SHP77 treated with DMSO at 0.1 percent for 48 hours (cell line): ENCODE measurements at places on chromosomes 3 and 15.

DNA sequence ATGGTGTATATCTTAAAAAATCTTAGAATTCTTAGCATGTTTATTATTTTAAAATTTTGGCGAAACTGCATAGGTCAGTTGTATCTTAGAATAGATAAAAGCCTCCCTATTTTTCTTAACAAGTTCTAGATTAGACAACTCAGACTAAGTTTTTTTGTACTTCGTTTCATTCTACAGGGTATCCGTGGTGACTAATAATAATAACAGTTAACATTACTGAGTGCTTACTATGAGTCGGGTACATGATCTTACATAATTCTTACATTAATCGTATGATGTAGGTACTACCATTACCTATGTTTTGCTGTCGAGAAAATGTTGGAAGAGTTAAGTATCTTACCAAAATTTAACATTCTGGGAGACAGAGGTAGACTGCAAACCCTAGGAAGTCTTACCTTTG, 60.7 kb downstream of the UBE2E2 start:
- DNase-seq: no peak

DNA sequence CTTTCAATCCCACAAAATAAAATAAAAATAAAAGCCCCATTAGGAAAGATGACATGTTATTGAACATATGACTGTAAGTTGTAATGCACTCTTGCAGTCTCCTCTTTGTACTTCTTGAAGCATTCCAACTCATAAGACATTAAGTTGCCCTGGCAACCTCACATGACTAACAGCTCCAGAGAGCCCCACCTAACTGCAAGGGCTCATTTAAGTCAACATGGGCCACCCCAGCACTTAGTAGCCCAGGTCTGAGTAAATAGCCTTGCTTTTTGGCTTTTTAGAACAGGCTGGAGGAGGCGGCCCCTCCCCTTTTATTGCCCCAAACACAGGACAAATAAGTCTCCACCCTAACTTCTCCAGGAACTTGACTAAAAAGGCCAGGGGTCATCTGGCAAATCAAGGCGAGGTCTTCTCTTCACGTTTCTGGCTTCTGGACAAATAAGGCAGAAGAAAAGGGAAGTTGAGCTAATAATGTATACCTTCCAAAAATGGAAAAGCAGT, 135.1 kb downstream of the TMCO5A start:
- no peak for DNase-seq

GRCh38 chr15:25954398-25954797, 91.3 kb upstream of the ATP10A start:
- no peak for DNase-seq

GRCh38 chr15:99449514-99449913, 116.3 kb upstream of the MEF2A start:
- DNase-seq: no peak

GRCh38 chr3:171417813-171418212, 42.4 kb downstream of the TNIK start:
- DNase-seq: no peak

DNA sequence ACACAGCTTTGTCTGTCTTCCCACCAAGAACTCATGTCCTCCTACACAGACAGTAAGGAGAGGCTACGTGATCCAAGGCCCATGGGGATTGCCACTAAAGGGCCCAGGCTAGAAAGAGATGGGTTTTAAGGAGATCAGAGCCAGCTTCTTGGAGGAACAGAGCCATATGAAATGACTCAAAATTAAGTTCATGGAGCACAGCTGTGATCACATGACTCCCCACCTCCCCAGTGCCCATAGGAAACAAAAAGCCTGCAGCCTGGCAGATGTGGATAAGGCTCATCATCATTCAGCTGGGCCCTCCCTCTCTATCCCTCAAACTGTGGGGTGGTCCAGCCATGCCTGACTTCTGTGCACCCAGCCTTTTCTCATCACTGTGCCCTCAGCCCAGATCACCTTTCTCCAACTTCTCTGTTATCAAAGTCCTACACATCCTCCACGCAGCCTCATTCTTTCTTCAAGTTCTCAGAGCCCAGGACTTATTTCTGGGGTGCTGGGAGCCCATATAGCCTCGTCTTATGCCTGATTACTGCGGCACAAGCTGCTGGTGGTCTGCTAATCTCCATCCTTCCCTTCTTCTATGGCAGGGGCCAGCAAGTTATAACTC, 137.6 kb downstream of the SMAD6 start:
- DNase-seq: no peak

DNA sequence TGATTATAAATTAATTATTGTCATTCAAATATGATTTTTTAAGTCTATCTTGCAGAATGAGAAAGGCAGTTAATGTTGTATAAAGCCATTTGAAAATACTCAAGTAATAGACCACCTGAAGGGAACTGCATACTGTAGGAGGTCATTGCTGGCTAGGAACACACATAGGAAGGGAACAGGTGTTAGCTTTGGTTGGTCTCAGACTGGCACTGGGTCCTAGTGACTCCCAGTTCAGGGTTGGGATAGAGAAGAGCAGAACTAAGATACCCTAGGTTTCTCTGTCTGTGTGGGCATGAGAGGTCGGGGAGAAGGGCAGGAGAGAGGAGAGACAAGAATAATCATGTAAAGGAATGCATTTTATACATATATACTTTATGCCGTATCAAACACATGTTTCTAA, 559.0 kb upstream of the GOLIM4 start:
- no peak for DNase-seq

- DNase-seq: no peak
Measured at GRCh38 chr15:36959746-36960145, 140.6 kb downstream of the MEIS2 start.

- no peak for DNase-seq
Measured at GRCh38 chr3:108404368-108404767, 106.0 kb downstream of the MYH15 start.

DNA sequence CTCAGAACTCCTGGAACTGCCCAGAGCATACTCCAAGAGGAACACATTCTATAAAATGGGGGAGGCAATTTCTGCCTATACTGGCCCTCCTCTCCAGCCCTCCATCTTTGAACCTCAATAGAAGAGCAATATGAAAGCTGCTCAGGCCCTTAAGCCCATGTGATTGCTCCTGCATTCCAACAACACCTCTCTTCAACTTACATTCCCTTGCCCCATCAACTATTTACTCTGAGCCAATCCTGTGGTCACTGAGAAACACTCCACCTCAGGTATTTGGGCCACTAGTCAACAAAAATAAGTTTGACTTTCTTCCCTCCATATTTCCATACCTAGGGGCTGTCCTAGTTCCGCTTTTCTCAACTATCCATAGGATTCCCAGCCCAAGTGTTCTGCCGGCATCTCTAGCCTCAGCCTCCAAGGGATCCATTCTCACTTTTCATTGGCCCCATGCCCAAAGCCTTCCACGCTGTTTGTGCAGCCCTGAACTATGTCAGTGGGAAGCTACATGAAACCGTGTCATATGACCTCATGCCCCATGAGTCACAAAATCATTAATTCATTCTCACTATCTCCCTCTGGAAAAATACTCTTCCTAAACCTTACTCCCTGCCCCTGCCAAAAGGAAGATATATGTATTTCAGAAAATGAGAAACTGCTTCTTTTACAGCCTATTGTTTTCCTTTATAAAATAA, 61.6 kb downstream of the GJD2 start:
- DNase-seq: no peak

GRCh38 chr15:82186719-82187406, 75.7 kb downstream of the EFL1 start:
- no peak for DNase-seq

DNA sequence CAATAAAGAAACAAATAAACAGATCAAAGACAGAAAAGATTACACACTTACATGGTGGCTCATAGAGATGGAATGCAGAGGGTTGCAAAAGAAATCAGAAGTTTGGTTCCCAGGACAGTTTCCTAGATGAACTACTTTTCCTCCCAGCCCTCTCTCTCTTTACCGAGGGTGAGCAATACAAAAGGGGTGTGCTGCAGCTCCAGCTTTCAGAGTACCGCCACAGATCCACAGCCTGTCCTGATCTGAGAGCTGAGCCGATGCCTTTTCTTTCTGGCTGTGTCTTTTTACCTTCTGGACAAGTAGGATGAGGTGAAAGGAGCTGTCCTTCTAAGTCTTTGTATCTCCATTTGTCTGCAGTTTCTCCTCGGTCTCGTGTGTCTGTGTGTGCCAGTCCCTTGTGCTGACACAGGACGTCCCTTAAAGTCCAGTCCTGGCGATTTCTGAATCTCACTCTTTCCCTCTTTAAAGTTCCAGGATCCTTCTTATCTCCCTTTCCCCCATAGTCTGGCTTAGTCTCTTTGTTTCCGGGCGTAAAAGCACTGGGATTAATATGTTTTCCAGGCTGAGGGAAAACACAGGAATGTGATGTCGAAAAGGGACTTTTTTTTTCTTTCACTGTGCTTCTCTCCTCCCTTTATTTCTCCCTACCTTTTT, 540 bp downstream of the CCDC80 start:
- no peak for DNase-seq

DNA sequence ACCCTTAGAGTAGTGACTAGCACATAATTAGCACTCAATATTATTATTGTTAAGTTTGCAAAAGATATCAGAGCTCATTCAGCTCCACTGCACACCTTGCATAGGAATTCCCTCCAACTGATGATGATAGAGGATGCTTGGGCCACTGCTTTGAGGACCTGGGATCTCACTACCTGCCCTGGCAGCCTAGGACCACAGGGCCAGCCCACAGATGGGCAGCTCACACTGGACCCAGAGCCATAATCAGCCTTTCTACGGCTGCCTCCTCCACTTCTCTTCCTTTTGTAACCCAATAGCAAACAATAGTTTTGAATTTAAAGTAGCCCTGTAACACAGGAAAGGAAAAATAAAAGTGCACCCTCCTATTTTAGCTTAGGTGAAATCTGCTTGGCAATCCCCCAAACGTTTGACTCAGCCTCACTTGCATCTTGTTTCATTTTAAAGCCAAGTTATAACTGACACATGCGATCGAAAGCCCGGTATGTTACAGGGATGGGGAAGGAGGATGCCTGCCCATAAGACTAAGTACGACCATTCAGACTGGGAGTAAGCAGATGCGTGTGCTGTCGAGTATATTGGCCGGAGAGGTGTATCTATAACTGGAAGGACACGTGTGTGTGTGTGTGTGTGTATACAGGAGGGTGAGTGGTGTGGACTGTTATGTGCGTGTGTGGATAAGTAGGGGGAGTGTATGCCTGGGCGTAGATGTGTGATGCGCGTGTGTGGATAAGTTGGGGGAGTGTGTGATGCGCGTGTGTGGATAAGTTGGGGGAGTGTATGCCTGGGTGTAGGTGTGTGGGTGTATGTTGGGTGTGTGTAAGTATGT, 65.9 kb downstream of the CPN2 start:
- DNase-seq: no peak

DNA sequence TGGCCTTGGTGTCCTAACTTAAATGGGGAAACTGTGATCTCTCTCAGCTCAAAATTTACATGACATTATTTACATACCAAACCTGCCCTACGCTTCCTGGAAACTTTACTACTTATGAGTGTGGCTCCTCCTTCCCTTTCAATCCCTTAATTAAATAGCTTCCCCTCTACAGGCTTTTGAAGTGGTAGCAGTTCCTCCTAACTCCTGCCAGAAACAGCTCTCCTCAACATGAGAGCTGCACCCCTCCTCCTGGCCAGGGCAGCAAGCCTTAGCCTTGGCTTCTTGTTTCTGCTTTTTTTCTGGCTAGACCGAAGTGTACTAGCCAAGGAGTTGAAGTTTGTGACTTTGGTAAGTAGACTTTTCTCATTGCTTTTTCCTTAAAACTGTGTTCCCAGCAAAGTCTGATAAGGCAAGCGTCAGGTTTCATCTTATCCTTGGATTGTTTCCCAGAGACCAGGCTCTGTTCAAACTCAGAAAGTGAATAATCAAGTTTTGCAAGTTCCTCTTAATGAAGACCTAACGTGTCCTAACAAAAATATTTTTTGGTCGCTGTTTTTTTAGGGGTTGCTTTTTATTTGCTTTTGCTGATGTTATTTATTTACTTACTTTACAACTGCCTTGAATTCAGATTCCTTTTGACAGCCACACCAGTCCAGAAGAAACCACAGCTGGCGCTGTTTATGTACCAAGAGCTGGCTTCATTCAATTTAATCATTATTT, at the start of gene ACP3:
ACP3 (plus strand) TSS at position 179 of the 720 bp plus-strand sequence; CDS start at position 229, 50 bp downstream.
- no peak for DNase-seq

DNA sequence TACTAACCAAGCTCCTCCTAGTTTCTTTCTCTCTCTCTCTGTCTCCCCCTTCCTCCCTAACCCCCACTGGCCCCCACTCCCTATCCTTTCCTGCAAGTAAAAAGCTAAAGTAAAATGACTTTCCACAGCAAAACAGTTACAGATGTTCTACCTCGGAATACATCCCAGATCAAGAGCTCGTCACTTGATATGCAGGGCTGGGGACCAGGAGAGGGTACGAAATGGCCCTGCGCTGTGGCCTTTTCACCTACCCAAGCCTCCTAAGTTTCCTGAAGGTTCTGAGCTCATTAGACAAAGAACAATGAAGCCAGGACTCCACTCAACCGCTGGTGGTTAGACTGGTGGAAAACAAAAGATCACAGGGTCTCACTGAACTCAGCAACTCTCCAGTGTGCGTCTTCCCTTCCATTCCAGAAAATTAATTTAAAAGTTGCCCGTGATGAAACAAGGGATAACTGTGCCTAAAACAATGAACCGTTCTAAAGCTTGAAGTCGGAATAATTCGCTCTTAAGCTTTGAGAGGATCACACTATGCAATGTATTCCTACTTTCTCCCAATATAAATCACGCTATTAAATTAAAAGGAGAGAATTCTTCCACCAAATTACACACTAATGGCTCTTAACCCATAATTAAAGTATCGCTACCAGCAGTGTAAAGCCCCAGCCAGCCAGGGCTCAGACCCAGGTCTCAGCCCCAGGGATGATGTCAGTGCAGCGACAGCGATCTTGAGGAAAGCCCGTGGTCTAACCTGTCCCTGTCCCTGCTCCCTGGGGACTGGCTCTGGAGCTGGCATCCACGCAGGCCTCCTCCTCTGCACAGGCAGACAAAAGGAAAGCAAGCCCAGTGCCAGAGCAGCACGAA, 5.0 kb downstream of the VGLL4 start:
- DNase-seq: no peak

GRCh38 chr3:154217671-154218070, 96.5 kb downstream of the ARHGEF26 start:
- DNase-seq: no peak

- no peak for DNase-seq
Measured at GRCh38 chr15:101169495-101170071, 82.3 kb downstream of the CHSY1 start.

GRCh38 chr3:41426485-41426884, 227.2 kb downstream of the CTNNB1 start:
- DNase-seq: no peak

GRCh38 chr3:90035643-90036042, 928.2 kb downstream of the EPHA3 start:
- no peak for DNase-seq

DNA sequence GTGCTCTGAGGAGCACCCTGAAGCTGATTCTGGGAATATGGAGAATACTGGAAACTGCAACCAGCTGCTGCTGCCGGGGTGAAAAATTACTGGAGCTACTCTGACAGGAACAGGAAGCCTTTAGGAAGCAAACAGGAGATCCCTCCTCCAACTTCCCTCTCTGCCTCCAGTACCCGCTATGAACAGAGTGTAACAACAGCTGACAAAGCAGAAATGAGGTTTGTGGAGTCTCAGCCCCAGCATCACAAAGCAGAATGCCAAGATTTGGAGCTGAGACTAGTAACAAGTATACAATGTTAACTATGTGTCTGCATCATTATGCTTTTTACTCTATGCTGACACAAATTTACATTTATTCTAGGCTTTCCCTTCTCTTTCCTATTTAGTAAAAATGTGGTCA, 22.7 kb upstream of the PIAS1 start:
- DNase-seq: no peak

- DNase-seq: no peak
Measured at GRCh38 chr15:85495544-85495943, 115.1 kb downstream of the AKAP13 start.
